ENCODE measurements at places on chromosomes 3 and 15.

GRCh38 chr15:78291698-78292097, 7.7 kb downstream of the SKIC8 start:
- peak; percentile 42 for DNase-seq
- H3K27me3 ChIP-seq = no peaks in the 10 kb centered on the region
- peaks cover 13% of the 10 kb centered on the region for H3K4me1 ChIP-seq
- peaks cover 89% of the 10 kb centered on the region for H3K36me3 ChIP-seq

- H3K4me1 ChIP-seq = no peaks in the 10 kb centered on the region
- no peaks in the 10 kb centered on the region for H3K36me3 ChIP-seq
- no peaks in the 10 kb centered on the region for H3K27me3 ChIP-seq
- H3K27ac ChIP-seq = no peak overlapping the region
- no peak overlapping the region for H3K4me3 ChIP-seq
- DNase-seq = no peak
These were observed 691.3 kb downstream of the ZPLD1 start for GRCh38 chr3:103126115-103126514.

DNA sequence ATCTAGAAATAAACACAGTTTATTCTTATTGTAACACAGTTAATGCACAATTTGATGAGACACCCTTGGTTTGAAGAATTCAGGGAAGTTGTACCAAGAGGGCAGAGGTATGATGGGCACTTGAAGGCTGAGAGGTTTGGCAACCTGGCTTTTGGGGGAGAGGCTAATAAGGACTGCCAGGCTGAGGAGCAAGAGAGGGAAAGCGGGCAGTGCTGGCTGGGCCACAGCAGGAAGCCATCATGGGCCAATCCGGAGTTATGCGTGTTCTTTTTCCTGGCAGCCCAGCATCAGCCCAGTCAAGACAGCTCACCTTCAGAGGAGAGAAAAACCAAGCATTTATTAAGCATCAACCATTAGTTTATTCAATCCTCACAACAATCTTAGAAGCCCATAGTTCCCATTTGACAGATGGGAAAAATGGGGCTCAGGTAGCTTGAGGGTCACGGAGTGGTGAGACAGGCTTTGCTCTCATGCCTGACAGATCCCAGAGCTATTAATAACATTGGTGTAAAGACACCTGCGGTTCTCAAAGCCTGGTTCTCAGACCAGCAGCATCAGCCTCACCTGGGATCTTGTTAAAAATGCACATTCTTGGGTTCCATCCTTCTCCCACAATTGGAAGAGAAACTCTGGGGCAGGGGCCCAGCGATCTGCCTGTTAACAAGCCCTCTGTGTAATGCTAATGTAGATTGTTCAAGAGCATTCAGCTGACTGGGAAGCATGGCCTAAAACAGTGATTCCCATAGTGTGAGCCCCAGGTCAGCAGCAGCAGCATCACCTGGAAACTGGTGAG, 183.7 kb downstream of the NTRK3 start:
- DNase-seq = no peak
- H3K27me3 ChIP-seq = no peaks in the 10 kb centered on the region
- no peak overlapping the region for H3K27ac ChIP-seq
- no peaks in the 10 kb centered on the region for H3K36me3 ChIP-seq
- no peaks in the 10 kb centered on the region for H3K4me1 ChIP-seq

DNA sequence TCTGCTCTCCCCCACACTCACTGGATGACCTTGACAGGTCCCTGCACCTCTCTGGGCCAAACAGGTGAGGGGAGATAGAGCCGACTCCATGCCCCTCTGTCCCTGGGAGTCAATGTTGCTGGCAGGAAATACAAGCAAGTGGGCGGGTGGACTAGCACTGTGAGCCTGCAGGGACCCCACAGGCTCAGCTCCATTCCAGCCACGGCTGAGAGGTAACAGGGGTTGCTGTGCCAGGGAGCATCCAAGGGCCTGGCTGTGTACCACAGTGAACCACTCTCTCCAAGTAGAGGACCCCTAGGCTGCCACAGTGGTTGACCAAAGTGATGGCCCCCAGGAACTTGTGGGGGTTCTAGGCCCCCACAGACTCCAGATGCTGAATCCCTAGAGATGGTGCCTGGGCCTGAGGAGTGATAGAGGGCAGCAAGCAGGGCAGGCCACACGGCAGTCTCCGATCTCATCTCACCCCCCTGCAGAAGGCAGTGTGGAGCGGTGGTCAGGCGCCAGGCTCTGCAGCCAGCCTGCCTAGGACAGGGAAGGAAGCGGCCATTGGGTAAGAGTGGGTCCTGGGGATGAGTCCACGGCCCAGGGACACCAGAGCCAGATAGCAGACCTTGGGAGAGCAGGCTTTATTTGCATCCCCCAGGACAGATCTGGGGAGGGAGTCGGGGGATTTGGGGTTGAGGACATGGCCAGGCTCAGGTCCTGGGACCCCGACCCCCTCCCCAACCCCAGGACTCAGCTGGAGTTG, 3.2 kb downstream of the TNNC1 start:
- no peaks in the 10 kb centered on the region for H3K36me3 ChIP-seq
- peaks cover 46% of the 10 kb centered on the region for H3K4me1 ChIP-seq
- no peak overlapping the region for H3K27ac ChIP-seq
- H3K4me3 ChIP-seq = no peak overlapping the region
- no peak for DNase-seq
- H3K27me3 ChIP-seq = no peaks in the 10 kb centered on the region

DNA sequence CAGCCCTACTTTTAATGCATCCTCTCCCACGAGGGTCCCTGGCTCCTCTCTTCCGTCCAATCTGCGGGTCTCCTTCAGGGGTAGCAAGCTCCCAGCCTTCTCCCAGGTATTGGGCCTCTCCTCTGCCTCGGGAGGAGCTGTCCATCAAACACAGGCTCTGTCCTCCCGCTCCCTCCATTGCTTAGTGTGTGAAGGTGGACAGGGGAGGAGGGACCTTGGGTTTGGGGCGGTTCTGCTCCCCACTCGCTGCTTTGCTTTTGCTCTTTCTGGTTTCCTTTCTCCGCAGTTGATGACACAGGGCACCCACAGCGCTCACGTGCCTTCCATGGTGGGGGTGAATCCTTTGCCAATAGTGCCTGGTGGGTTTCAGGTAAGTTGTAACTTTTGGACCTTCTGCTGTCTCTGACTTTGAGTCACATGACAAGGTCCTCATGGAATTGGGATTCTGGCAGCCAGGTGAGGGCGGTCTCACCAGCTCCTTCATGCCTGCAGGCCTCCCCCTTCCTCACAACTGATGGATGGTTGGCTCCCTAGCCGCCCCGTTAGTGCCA, 18.9 kb downstream of the MUC20 start:
- H3K27ac ChIP-seq = no peak overlapping the region
- peaks cover 5% of the 10 kb centered on the region for H3K36me3 ChIP-seq
- no peak overlapping the region for H3K4me3 ChIP-seq
- no peak for DNase-seq
- no peaks in the 10 kb centered on the region for H3K27me3 ChIP-seq

GRCh38 chr3:164658125-164658524, 420.2 kb downstream of the SI start:
- no peaks in the 10 kb centered on the region for H3K27me3 ChIP-seq
- no peak overlapping the region for H3K27ac ChIP-seq
- no peaks in the 10 kb centered on the region for H3K36me3 ChIP-seq
- H3K4me3 ChIP-seq = no peak overlapping the region
- no peak for DNase-seq
- H3K4me1 ChIP-seq = no peaks in the 10 kb centered on the region

GRCh38 chr3:157152930-157153329, 7.0 kb downstream of the CCNL1 start:
- H3K27ac ChIP-seq = no peak overlapping the region
- peaks cover 86% of the 10 kb centered on the region for H3K36me3 ChIP-seq
- no peak for DNase-seq
- H3K4me3 ChIP-seq = peak overlapping the region; percentile 74
- no peaks in the 10 kb centered on the region for H3K27me3 ChIP-seq
- H3K4me1 ChIP-seq = peaks cover 52% of the 10 kb centered on the region

GRCh38 chr15:25183581-25184251, 228.9 kb downstream of the SNRPN start:
- no peak for DNase-seq
- no peaks in the 10 kb centered on the region for H3K4me1 ChIP-seq
- no peak overlapping the region for H3K4me3 ChIP-seq
- H3K36me3 ChIP-seq = no peaks in the 10 kb centered on the region
- H3K27ac ChIP-seq = no peak overlapping the region

- H3K27me3 ChIP-seq = no peaks in the 10 kb centered on the region
- H3K27ac ChIP-seq = peak overlapping the region; percentile 83
These were observed 278.9 kb upstream of the NR2F2 start for GRCh38 chr15:96051598-96051997.

DNA sequence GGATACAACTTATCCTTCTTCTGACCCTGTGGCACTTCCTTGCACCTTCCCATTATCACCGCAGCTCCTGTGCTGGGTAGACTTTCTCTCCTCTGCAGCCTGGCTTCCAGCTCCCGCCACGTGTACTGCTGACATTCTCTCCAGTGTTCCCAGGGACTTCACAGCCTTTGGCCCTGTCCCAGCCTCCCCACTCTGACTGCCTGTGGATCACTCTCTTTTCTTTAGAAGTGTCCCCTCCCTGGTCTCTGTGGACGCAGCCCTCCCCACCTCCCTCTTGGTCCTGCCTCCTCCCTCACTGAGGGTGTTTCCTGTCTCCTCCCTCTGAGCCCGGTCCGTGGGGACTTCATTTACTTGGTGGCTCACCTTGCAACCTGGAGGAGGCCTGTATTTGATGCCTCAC, 17.4 kb downstream of the PDIA5 start:
- no peaks in the 10 kb centered on the region for H3K36me3 ChIP-seq
- peaks cover 89% of the 10 kb centered on the region for H3K4me1 ChIP-seq
- no peak for DNase-seq
- H3K27me3 ChIP-seq = no peaks in the 10 kb centered on the region

- no peaks in the 10 kb centered on the region for H3K27me3 ChIP-seq
- no peak for DNase-seq
- H3K27ac ChIP-seq = no peak overlapping the region
- peaks cover 91% of the 10 kb centered on the region for H3K36me3 ChIP-seq
These were observed 46.4 kb downstream of the ZNF106 start for GRCh38 chr15:42444415-42445063.

- H3K4me1 ChIP-seq = peaks cover 19% of the 10 kb centered on the region
- H3K27ac ChIP-seq = no peak overlapping the region
- no peaks in the 10 kb centered on the region for H3K27me3 ChIP-seq
- no peak overlapping the region for H3K4me3 ChIP-seq
- DNase-seq = no peak
- peaks cover 21% of the 10 kb centered on the region for H3K36me3 ChIP-seq
These were observed 34.8 kb upstream of the SFMBT1 start for GRCh38 chr3:53080612-53081205.

GRCh38 chr3:4582624-4583023, 89.5 kb downstream of the ITPR1 start:
- H3K4me3 ChIP-seq = no peak overlapping the region
- H3K4me1 ChIP-seq = peaks cover 61% of the 10 kb centered on the region
- H3K27me3 ChIP-seq = no peaks in the 10 kb centered on the region

DNA sequence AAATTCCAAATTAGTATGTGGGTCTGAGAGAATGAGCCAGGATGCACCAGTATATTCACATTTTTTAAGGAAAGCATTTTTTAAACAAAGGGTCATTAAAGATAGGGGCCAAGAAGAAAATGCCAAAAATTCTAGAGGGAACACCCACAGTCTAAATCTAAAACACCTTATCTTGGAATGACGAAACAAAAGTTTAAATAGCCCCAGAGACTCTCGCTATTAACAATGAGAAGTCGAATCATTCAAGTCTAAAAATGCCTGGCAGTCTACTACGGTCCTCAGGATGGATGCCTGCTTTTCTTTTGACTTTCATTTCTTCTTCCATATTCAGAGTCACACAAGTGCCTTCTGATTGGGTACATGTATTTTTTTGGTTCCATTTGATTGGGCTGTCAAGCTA, 66.3 kb downstream of the SSUH2 start:
- H3K27me3 ChIP-seq = no peaks in the 10 kb centered on the region
- H3K27ac ChIP-seq = no peak overlapping the region
- no peaks in the 10 kb centered on the region for H3K36me3 ChIP-seq
- DNase-seq = no peak

GRCh38 chr15:37135225-37135624, 34.9 kb upstream of the MEIS2 start:
- DNase-seq = no peak
- no peak overlapping the region for H3K27ac ChIP-seq
- H3K27me3 ChIP-seq = peaks cover 4% of the 10 kb centered on the region
- H3K36me3 ChIP-seq = no peaks in the 10 kb centered on the region

GRCh38 chr15:95897651-95898050, 432.8 kb upstream of the NR2F2 start:
- H3K4me3 ChIP-seq = no peak overlapping the region
- H3K36me3 ChIP-seq = no peaks in the 10 kb centered on the region
- H3K4me1 ChIP-seq = peaks cover 21% of the 10 kb centered on the region
- no peak for DNase-seq

GRCh38 chr3:115859002-115859807, 235.9 kb downstream of the GAP43 start:
- no peak for DNase-seq
- H3K27me3 ChIP-seq = no peaks in the 10 kb centered on the region
- peaks cover 17% of the 10 kb centered on the region for H3K4me1 ChIP-seq
- no peak overlapping the region for H3K27ac ChIP-seq
- H3K4me3 ChIP-seq = no peak overlapping the region
- no peaks in the 10 kb centered on the region for H3K36me3 ChIP-seq

GRCh38 chr3:43285644-43286043, 696 bp upstream of the SNRK start:
- peak overlapping the region; percentile 68 for H3K4me3 ChIP-seq
- H3K27me3 ChIP-seq = no peaks in the 10 kb centered on the region
- H3K27ac ChIP-seq = peak overlapping the region; percentile 99
- no peak for DNase-seq

GRCh38 chr3:15665510-15666150, 64.1 kb downstream of the BTD start:
- H3K4me3 ChIP-seq = no peak overlapping the region
- no peak overlapping the region for H3K27ac ChIP-seq
- peaks cover 4% of the 10 kb centered on the region for H3K4me1 ChIP-seq
- peaks cover 34% of the 10 kb centered on the region for H3K36me3 ChIP-seq
- DNase-seq = no peak
- H3K27me3 ChIP-seq = no peaks in the 10 kb centered on the region

GRCh38 chr3:90056281-90057032, 949.0 kb downstream of the EPHA3 start:
- no peaks in the 10 kb centered on the region for H3K4me1 ChIP-seq
- no peaks in the 10 kb centered on the region for H3K36me3 ChIP-seq
- H3K4me3 ChIP-seq = no peak overlapping the region
- DNase-seq = no peak
- H3K27me3 ChIP-seq = no peaks in the 10 kb centered on the region
- H3K27ac ChIP-seq = no peak overlapping the region

GRCh38 chr15:65211482-65211982, 259 bp upstream of the CILP start:
- no peak overlapping the region for H3K4me3 ChIP-seq
- H3K27me3 ChIP-seq = no peaks in the 10 kb centered on the region
- H3K4me1 ChIP-seq = peaks cover 15% of the 10 kb centered on the region
- DNase-seq = peak; percentile 88

- H3K36me3 ChIP-seq = no peaks in the 10 kb centered on the region
- DNase-seq = no peak
- H3K27ac ChIP-seq = peak overlapping the region; percentile 98
- no peaks in the 10 kb centered on the region for H3K27me3 ChIP-seq
These were observed 77.8 kb upstream of the VGLL4 start for GRCh38 chr3:11721479-11721878.

- H3K4me3 ChIP-seq = peak overlapping the region; percentile 58
- H3K36me3 ChIP-seq = no peaks in the 10 kb centered on the region
- peak; percentile 74 for DNase-seq
- H3K27ac ChIP-seq = peak overlapping the region; percentile 86
- peaks cover 22% of the 10 kb centered on the region for H3K27me3 ChIP-seq
- H3K4me1 ChIP-seq = peaks cover 42% of the 10 kb centered on the region
These were observed 682 bp downstream of the ITPKA start for GRCh38 chr15:41494190-41494921.

GRCh38 chr15:31740203-31740602, 290.1 kb upstream of the CHRNA7 start:
- no peaks in the 10 kb centered on the region for H3K36me3 ChIP-seq
- DNase-seq = no peak
- H3K4me1 ChIP-seq = no peaks in the 10 kb centered on the region
- no peaks in the 10 kb centered on the region for H3K27me3 ChIP-seq
- no peak overlapping the region for H3K4me3 ChIP-seq

Measured in stomach (tissue), 19 donors.